Vagina (tissue), 2 donors: ENCODE measurements at places on chromosomes 7 and 10.
A peak's percentile ranks its signal among the peaks of the same experiment; 100 is the strongest.

DNA sequence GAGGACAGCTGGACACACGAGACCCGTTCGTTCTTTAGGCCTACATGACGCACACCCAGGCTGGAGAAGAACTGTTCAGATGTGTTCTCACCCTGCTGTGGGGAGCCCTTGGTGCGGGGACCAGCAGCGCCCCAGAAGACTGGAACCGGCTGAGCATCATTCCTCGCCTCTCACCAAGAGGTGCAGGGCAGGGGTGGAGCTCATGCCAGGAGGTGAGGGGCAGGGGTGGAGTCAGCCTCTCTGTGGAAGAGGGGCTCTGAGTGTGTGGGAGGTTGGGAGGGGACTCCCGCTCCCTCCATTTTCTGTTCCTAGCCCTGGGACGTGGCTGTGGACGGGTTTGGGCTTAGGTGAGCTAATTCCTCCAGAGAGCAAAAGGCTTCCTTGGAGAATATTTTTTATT, 66.0 kb upstream of the SHH start:
- DNase-seq, result no peak

- no peak for DNase-seq
These were observed 144.9 kb downstream of the ELAPOR2 start for GRCh38 chr7:86914551-86914950.

DNA sequence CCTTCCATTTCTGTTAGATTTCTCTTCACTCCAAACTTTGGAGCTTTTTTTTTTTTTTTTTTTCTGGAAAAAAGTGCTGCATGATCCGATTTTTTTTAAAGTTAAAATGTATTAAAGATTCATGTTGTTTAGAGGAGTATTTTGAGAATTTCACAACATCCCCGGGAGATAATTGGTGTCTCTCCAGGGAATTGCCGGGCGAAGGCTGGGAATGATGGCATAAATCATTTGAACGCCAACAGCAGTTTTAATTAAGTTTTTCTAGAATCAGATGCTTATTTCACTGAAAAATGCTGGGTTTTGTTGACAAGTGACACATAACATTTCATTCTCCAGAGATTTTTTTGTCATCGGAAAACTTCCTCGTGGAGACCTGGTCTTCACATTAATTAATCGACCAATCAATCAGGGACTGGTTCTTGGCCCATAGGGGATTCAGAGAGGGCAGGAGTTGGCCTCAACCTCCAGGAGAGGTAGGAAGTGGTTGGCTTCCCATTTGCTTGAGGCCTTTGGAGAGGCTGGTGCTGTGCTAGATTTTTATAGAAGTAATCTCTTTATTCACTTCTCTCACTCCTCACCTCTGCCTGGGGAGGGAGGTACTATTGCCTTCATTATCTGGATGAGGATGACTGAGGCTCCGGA, 439.4 kb downstream of the TYW1 start:
- no peak for DNase-seq

DNA sequence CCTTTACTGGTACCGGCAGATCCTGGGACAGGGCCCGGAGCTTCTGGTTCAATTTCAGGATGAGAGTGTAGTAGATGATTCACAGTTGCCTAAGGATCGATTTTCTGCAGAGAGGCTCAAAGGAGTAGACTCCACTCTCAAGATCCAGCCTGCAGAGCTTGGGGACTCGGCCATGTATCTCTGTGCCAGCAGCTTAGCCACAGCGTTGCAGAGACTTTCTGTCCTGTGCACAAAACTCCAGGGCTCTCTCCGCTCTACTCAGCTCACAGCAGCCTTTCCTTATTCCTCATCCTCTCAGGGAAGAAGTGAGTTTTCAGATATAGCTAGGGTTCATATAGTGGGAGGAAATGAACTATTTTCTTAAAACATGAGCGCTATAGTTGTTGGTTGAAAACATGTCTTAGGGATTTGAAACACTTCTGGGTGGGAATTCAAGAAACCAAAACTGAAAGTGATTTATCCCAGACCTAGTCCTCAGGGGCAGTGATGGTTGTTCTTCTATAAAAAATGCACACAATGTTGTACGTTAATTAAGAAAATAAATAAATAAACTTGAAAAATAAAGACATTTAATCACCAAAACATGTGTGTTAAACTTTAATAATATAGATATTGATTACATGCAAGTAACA, 150.2 kb upstream of the PRSS58 start:
- no peak for DNase-seq

DNA sequence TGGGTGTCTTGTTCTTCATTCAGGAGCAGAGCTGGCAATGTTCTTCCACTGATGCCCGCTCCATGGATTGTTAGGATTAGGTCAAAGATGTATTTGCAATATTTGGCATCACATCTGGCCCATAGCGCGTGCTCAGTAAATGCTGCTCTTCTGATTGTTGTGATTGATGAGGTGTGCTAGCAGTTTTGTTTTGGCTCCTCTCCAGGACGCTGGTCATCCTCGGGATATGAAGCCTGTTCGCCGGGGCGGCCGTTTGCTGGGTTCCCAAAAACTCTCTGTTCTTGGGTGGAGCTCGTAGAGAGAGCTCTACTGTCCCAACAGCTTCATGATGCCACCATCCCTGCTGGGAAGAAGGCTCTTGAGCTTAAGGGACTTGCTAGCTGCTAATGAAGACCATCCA, 96.9 kb downstream of the XRCC2 start:
- no peak for DNase-seq

DNA sequence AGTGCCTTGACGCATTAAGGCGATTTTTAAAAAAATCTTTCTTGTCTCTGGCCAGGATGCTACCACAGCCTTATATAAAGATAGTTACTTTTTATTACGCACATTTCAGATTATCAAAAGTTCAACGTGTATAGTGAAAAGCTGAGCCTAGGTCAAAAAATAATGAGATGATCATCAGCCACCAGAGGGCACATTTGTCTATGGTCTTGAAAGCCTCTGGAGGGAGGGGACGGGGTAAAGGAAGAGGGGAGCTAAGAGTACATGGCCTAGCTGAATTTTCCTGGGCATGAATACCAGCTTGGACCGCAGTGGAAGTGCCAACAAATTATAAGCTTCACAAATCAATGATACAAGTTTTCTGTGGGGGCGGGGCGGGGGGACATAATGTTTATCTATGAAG, 285.9 kb upstream of the SMIM30 start:
- no peak for DNase-seq

DNA sequence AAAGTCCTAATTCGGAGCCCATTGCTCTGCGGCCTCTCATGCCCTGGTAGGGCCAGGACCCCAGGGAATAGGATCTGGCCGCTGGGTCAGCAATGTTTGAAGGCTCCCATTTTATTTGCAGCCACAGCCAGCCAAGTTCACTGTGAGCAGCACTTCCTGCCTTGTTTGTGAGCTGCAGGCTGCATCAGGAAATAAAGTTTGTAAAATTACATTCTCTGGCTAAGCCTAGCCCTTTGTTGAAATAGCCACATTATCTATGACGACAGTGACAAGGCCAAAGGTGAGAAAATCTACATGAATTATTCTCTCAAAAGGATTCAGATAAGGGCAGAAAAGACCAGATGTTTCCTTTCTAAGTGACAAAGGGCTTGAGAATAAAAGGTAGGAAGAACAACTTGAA, 23.7 kb upstream of the ITGB1 start:
- DNase-seq, result no peak

DNA sequence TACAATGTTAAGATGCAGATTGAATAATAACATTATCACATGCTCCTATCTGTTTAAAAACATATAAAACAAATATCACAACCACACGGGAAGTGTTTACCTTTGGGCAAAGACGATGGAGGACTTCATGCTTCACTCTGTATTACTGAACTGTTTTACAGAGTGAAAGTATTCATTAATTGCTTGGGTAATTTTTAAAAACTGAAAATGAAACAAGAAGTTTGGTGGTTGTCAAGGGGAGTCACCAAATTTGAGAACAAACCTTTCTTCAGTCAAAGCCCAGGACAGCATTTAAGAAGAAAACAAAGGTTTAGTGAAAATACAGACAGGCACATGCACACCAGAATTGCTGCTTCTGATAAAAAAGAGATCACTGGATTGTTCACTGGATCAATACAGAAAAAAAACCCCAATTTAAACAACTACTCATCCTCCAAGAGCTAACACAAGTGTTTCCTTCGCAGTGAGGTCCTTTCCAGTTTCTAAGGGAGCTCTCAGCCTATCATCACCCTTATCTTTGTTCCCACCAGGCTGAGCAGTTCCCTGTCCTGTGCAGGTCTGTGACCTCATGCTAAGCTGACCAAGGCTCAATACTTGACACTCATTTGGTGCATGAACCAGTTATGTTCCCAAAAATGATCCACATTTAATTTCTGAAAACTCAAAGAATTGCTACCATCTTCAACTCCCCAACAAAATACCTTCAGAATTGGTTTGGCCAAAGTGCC, 8.8 kb downstream of the PARP12 start:
- peak; percentile 40 for DNase-seq

DNA sequence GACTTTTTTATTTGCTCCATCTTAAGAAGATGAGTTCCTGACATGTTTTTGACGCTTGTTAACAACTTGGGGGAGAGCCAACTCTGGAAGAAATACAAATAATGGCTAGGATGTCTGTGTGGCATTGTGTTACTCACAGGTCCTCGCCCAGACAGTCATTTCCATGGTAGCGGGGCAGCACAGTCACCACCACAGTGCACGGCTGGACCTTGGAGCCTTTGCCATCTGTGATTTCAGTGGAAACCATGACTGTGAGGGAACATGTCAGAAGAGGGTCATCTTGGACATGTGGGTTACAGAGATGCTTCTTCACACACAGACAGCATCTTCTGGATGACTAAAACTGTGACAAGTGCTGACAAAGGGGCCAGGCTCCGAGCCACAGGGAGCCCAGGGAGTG, 74.5 kb downstream of the PKD1L1 start:
- no peak for DNase-seq

- DNase-seq, result no peak
These were observed 279.8 kb downstream of the SEC23IP start for GRCh38 chr10:120172356-120172755.

DNA sequence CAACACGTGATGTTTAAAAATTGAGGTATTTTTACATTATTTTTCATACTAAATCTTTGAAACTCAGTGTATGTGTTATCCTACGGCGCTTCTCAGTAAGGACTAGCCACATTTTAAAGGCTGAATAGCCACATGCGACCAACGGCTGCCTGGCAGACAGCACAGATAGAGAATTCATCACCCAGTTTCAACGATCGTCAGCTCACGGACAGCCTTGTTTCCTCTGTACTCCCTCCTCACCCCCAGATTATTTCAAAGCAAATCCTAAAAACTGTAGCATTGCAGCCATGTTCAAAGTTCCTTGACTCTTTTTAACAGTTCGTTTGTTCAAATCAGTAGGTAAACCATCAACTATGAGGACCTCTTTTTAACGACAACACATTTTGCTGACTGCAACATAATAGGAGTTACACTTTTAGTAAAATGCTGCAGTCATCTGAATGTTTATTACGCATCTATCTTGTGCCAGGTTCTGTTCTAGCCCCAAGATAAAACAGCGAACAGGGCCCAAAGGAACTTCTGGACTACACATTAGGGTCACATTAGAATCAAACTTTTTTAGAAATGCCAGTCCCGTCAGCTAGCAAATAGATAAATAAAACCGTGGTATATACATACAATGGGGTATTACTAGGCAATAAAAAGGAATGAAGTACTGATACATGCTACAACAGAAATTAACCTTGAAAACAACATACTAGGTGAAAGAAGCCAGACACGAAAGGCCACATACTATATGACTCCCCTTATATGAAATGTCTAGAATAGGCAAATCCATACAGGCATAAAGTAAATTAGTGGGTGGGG, 5.7 kb downstream of the OSBPL3 start:
- no peak for DNase-seq

DNA sequence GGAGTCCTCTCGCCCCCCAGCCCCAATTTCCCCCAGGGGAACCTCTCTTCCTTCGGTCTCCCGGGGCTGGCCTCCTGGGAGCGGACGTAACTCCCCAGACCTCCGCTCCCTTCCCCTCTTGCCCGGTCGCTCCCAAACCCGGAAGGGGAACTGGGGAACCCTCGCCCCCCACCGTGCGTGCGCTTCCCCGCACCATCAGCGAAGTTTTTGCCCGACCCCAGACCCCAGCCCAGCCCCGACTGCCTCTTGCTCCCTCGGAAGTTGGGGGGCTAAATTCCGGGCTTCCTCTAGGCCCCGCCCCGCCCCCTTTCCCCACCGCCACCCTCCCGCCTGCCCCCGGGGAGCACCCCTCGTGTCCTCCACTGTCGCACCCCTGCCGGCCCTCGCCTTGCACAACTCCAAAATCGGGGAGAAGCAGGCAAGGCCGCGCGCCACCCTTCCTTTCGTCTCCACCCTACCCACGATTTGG, 436 bp downstream of the GNB2 start:
- DNase-seq, result no peak

- DNase-seq, result no peak
These were observed 43.5 kb upstream of the ZMIZ1 start for GRCh38 chr10:79025199-79025832.

GRCh38 chr7:149748076-149748874, 25.1 kb downstream of the ZNF467 start:
- no peak for DNase-seq

GRCh38 chr10:63115732-63116383, 17.3 kb upstream of the NRBF2 start:
- peak; percentile 94 for DNase-seq

DNA sequence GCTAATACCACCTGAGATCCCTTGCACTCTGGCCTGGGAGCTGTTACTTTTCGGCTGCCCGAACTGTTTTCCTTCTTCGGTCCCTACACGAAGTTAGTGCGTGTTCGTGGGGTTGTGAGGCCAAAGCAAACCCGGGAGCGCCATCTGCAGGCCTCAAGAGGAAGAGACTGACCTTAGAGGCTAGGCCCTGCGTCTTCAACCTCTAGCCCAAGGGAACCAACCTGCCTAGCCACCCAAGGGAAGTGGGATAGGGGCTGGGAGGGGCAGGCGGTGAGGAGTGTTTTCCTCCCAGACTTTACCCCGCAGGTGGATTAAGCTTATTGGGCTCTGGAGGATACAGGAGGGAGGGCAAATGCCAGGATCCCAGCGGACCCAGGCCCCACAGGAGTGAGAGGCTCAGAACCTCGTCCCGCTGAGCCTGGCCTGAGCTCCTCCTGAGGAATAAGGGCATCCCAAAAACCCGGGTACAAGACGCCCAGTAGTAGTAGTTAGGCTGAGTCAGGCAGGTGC, 1.7 kb upstream of the PAX2 start:
- DNase-seq, result no peak

DNA sequence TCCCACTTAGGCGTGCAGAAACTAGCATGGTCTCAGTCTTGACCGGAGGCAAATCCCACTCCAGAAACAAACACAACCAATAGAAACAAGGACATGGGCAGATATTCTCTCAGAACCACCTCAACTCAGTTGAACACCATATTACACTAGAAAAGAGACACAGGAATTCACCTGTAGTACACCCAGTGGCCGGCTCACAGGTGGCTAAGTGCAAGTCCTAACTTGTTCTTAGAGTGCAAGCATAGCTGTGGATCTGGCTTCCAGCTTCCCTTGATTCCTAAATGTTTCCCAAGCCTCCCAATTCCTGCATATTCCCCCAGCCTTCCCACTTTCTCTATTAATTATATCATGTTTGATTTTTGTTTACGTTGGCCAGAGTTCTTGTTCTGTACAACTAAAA, 164.4 kb downstream of the TPK1 start:
- DNase-seq, result no peak
